T-helper 17 cell (primary cell): ENCODE measurements at places on chromosomes 7 and 10.

DNA sequence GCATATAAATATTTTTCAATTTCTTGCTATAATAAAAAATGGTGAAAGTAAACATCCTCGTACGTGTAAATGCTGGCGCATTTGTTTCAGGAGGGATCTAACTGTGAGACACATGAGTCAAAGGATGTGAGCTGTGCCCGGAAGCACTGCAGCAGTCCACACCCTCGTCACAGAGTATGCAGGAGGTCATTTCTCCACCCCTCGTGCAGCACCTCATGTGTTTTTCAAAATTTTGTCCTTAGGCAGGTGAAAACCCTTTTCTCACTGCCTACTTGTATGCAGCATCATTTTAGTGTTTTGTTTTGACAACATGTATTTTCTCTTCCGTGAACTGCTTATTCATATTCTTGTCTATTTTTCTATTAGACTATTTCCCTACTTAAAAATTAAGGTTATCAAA is 162.7 kb downstream of the AVL9 start:
- no peak for DNase-seq

DNA sequence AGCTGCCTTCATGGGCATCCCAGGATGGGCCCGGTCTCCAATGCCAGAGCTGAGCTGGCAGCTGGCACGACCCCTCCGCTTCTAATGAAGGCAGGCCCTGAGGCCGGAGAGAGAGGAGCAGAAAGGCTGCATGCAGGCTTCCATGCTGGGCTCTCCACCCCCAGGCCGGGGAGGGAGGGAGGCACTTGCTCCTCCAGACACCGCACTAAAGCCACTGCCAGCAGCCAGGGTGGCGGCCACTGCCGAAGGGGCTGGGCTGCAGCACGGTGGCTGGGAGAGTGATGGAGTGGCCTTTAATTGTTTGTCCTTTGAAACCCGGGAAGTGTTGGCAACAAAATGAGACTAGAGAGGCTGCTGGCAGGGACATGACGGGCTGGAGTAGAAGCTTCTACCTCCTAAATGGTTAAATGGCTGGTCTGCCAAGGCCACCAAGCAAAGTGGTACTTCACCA is 236.5 kb downstream of the SKAP2 start:
- DNase-seq, result no peak

DNA sequence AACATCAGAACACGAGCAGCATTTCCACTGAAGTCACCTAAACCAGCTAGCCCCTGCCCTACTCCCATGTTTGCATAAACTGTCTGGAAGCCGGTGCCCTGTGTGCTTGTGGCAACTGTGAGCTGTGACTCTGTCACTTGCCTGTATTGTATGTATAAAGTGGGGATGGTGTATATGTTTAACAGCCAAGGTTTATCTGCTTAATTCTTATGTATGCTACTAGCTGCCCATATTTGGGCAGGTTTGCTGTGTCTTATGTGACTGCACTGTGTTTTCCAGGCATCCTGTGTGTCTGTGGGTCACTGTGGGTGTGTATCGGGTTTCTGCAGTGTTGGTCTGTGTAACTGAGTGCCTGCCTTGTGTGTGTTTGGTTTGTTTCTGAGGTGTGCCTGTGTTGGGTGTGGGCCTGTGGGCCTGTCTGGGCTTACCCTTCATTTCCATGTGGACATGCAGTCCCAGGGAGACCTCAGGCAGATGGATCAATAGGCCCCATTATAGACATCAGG is 9.3 kb downstream of the LBX1 start:
- no peak for DNase-seq

DNA sequence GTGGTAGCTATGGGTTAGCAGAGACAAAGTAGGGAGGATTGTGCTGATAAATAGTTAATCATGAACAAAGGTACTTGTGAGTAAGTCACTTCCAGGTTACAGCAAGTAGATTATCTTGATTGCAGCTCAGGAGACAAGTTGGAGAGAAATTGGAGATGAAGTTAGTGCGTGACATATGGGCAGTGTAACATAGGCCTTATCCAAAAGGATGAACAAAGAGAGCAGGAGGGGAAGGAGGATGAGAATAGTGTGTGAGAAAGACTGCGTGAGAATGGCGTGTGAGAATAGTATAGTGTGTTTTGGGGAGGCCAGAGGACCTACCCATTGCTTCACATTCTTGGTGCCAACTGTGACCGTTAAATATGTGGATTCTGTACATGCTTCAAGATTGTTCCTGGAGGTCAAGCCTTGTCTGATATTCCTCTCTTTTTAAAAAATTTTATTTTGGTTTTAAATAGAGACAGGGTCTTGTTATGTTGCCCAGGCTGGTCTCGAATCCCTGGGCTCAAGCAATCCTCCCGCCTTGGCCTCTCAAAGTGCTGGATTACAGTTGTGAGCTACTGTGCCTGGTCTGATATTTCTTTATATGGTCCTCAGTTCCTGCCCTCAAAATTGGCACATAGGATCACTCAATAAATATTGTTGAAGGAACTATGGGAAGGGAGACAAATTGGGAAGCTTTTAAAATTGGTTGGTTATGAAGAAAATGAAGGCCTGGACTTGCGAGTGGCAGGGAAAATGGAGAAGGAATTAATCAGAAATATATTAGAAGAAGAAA is 3.2 kb downstream of the VCL start:
- no peak for DNase-seq

DNA sequence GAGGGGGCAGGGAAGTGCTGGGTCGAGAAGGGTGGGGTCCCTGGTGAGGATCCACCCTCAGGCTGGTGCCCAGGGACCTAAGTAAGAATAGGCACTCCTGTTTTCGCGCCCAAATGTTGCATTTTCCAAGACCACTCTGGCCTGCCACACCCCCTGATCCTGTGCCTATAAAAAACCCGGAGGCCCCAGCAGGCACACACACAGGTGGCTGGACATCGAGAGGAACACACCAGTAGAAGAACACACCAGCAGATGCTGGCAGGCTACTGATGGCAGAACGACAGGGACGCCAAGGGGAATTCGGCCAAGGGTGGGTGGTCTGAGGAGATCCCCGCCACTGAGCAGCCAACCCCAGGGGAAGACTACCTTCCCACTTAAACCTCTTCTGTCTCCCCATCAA is 633.9 kb upstream of the POT1 start:
- no peak for DNase-seq

DNA sequence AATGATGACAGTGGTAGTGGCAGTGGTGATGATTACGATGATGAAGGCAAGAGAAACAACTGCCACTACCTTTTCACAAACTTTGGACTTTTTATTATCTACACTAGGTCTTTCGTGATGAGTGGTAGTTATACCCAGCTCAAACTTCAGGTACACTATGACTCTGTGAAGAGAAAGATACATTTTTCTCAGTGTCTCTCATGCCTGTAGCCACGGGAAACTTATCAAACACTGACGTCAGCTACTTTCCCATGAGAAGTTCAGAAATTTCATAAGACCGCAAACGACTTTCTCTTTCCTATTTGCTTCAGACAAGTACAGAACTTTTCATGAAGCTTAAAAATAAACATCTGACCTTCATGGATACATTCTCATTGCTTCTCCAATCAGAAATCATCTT is 57.0 kb downstream of the CALD1 start:
- DNase-seq, result no peak

DNA sequence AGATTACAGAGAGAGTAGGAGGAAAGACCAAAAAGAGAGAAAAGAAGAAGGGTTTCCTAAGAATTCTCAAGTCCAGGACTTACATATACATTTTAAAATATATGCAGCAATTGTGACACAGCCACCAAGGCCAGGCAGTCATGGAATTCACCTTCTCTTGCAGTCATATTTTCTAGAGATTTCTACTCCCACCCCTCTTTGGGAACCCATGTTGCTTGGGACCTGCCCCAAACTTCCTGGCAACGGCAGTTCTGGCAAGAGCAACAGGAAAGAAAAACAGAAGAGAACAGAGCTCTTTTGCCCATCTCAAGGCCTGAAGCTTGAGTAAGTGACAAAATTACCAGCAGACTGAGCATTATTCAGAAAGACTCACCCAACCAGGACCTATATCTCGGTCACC is 128.3 kb upstream of the ASAH2 start:
- DNase-seq, result no peak

DNA sequence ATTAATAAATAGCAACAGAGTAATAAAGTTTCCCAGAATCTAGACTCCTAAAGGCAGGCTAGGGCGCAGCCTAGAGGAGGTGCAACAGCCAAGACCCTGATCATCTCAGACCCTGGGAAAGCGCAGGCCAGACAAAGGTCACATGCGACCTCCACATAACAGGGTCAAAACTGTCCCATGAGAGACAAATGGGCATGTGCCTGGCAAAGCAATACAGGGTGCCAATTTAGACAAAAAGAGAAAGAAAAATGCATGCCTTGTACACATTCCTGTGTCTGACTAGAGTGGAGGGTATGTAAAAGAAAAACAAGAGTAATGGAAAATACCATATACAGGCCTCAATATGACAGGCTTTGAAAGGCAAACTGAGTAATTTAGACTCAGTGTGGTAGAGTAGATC is 22.2 kb downstream of the MPP7 start:
- DNase-seq, result no peak

DNA sequence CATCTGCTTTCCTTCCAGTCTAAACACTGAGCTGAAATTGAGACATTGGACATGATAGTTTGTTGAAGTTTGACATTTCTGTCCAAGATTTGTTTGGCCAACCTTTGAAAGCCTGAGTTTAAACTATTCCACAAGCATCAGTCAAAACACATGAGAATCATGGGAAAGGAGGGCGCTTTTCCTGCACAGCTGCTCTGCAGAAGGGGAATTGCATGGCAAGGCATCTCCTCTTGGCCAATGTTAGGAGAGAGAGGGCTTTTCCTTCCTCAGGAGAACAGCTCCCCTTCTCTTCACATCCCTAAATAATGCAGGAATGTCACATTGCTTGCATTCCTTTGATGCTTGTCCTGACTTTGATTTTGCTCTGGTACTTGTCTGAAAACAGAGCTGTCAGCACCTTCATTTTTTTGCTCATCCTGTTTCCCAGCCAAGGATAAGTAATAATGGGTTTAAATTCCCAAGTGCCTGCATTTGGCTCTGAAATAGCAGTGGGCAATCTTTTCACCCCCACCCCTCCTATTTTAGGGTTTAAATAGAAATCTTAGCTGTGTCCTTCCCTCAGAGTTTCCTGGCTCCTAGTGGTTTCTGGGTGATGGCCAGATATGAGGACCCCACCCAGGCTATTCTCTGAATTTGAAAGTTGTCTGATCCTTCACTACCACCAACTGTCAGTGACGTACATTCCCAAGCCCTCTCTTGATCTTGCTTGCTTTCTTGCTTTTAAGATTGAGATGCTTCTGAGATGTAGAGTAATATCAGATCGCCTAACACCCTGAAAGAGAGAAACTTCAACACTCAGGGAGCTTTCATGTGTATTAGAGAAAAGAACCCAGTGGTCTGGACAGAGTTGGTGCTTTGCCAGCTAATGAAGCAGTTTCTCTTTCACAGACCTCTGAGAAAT is 75.2 kb upstream of the NPVF start:
- no peak for DNase-seq

DNA sequence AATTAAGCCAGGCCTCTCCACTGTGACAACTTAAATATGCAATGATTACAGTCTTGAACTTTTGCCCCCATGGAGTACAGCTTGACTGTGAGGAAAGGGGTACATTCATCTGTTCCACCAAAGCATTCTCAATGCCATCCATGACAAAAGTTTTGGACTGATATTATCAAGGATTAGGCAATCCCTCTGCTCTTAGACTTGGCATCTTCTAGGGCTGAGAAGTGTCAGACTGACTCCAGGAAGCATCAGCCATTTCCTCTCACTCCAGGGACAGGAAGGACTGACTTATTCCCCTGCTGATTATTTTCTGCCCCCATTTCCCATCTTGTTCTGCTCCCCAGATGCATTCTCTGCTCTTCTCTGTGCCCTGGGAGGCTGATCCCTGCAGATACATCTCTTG is 69.7 kb downstream of the ZNF365 start:
- no peak for DNase-seq

- no peak for DNase-seq
Measured at GRCh38 chr7:80181411-80181810, 46.8 kb downstream of the GNAI1 start.

GRCh38 chr10:17046989-17047388 is 82.6 kb downstream of the CUBN start:
- no peak for DNase-seq

DNA sequence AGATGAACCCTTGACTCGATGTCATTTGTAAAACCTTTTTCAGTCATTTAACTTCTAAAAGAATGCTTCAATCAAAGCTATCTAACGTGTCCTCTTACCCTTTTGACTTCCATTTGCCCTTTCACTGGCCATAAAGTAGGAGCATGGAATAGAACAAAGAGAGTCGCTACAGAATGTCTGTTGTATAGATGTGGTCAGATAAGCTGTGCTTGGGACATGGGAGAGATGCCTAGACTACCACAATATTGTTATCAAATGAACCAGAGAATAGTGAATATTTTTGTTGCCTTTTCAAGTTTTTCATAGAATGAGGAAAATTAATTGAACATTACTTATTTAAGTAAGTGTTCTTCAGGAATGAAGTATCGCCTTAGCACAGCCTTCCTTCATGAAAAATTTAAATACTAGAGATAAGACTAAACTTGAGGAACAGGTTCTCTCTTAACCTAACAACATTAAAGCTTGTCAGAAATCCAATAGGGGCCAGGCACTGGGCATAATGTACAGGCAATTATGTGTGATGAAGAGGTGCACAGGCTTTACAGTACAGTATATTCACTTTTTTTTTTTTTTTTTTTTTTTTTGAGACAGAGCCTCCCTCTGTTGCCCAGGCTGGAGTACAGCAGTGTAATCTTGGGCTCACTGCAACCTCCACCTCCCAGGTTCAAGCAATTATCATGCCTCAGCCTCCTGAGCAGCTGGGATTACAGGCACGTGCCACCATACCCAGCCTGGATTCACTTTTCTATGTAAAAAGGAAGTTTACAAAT is 7.5 kb upstream of the KMT2E start:
- no peak for DNase-seq

DNA sequence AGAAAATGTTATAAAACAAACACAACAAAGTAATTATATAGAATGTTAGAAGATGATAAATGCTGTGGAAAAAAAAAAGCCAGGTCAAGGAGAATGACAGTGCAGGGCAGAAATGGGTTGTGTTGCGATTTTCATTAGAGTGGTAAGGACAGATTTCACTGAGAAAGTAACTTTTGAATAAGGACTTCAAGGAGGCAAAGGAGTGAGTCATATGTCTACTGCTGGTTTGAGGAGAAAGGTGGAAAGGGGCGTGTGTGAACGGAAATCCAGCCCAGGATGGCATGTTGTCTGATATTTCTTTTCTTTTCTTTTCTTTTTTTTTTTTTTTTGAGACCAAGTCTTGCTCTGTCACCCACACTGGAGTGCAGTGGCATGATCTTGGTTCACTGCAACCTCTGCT is 12.3 kb upstream of the DLD start:
- DNase-seq, result no peak

DNA sequence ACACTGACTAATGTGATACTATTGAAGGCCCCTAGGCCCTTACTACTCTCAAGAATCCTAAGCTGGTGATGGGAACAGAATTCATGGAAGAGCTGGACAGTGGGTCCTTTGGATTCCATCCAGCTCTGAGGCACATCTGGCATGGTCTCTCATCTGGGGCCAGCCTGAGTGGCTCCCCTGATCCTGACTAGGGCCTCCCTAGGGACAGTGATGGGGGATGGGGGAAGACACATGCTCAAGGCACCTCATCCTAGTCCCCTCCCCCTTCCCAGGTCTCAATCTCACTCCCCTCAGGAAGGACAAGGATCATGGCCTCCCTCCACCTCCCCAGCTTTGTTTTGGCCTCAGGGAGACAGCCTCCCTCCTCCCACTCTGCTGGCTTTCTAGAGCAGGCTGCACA is 1.8 kb downstream of the KCNIP2 start:
- no peak for DNase-seq

GRCh38 chr7:98795741-98796493 is 73.9 kb downstream of the TMEM130 start:
- DNase-seq, result no peak

GRCh38 chr7:107711301-107711700 is 32.6 kb upstream of the CBLL1 start:
- DNase-seq, result no peak
